ENCODE measurements at places on chromosomes 6 and 20.

- no peak for DNase-seq
These were observed 48.6 kb upstream of the NAA20 start for GRCh38 chr20:19968466-19969073.

DNA sequence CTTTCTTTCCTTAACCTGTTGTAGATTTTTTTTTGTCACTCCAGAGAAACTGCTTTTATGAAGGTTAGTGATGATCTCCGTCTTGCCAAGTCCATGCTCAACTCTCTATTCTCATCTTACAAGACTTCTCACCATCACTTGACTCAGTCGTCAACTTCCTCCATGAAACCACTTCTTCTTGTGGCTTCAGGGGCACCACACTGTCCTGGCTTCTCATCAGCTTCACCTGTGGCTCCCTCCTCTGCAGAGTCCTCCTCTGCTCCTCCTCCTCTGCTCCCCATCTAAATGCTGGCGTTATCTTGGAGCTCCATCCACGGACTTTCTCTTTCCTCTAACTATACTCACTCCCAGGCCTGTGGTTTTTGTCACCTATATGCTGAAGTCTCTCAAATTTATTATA, 187.5 kb downstream of the BACH2 start:
- DNase-seq, result no peak

GRCh38 chr6:93794166-93794565, 374.8 kb upstream of the EPHA7 start:
- no peak for DNase-seq

DNA sequence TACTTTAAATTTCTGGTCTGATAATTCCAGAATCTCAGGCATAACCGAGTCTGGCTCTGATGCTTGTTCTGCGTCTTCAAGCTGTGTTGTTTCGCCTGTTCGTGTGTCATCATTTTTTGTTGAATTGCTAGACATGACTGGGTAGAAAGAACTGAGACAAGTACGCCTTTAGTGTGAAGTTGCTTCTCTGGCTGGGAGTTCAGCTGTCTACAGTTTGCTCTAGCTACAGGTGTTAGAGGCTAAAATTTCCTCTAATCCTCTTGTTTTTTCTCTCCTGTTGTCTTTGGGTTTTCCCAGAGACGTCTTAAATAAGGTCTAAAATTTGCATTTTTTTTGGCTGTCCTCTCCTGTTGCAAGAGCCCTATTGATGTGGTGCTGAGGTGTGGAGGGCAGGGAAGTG, 100.3 kb downstream of the FAM50B start:
- no peak for DNase-seq

GRCh38 chr6:40387871-40388264, 199.3 kb downstream of the LRFN2 start:
- no peak for DNase-seq

DNA sequence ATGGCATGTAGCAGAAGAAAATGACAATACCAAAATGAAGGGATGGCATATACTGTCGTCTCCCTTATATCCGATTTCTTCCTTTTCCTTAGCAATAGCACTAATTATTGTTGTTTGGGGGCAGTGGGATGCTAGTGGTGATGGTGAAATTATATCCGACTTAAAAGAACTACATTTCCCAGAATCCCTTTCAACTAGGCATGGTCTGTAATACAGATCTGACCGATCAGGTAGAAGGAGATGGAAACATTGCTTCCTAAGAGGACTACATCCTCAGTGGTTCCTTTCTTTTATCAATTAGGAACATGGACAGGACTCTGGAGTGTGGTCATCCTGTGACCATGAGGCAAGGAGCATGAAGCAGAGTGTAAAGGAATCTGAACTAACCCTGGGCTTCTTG, 532.6 kb downstream of the CBLN4 start:
- DNase-seq, result no peak

GRCh38 chr6:127300411-127300810, 33.7 kb downstream of the RNF146 start:
- DNase-seq, result no peak

DNA sequence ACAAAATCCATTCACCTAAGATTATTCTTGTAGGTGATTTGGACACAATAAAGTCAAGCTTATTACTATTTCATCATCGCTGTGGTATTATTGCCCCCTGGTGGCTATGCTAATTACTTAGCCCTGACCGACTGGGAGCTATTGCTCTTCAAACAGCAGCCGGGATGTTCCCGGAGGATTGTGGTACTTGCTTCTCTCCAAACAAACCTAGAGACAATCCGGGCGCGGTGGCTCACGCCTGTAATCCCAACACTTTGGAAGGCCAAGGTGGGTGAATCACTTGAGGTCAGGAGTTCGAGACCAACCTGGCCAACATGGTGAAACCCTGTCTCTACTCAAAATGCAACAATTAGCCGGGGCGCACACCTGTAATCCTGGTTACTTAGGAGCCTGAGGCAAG, 15.4 kb upstream of the STMND1 start:
- no peak for DNase-seq

GRCh38 chr6:145381941-145382340, 353.4 kb downstream of the EPM2A start:
- DNase-seq, result no peak

- DNase-seq, result no peak
These were observed 16.1 kb downstream of the ZC2HC1B start for GRCh38 chr6:143880412-143880811.

GRCh38 chr6:25297039-25297441, 17.9 kb downstream of the CARMIL1 start:
- DNase-seq, result no peak

GRCh38 chr20:6140947-6141346, 18.1 kb upstream of the FERMT1 start:
- no peak for DNase-seq

DNA sequence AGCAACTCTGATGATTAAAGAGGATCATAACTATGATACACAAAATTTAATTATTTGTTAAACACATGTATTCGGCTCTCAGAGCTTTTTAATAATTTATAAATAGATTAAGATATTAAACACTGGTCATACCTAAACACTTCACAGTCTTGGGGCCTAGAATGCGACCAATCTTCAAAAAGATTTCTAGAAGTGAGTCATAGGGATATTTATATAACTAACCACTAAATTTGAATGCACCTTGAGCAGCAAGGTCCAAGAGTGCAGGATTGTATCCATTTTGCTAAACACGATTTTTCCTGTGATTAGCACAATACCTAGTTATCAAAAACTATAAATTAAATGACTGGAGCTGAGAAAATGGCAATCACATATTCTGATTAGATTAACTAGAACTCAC, 709.3 kb downstream of the EPHA7 start:
- DNase-seq, result no peak

DNA sequence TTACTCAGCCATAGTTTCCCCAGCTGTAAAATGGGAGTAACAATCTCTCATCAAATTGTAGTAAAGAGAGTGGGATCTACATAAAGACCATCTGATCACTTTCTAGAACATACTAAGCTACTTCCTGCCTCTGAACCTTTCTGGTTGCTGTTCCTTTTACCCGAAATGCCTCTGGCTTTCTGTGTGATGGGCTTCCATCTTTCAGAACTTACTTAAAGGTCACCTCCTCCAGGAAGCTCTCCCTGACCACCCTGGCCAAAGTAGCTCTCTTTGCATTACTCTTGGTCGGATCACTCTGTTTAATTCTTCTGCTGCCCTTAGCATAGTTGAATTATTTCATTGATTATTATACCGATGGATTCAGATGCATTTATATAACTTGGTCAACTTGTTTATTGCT, 171.0 kb downstream of the BMP7 start:
- DNase-seq, result no peak

DNA sequence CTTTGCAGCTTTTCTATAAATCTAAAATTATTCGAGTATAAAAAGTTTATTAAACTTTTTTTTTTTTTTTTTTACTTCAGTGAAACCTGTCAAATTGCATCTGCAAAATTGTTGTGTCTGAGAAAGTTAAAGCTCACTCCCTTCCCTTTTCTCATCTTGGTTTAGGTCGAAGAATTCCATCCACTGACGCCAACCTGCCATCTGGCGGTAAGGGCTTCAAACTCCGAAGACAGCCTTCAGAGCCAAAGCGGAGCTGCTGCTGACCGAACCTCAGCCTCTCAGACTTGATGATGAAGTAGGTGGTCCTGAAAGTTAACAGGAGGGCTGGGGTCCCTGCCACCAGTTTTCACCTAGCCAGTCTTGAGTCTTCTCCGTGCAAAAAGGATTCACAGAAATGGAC, 29.6 kb upstream of the VAPB start:
- DNase-seq, result no peak

DNA sequence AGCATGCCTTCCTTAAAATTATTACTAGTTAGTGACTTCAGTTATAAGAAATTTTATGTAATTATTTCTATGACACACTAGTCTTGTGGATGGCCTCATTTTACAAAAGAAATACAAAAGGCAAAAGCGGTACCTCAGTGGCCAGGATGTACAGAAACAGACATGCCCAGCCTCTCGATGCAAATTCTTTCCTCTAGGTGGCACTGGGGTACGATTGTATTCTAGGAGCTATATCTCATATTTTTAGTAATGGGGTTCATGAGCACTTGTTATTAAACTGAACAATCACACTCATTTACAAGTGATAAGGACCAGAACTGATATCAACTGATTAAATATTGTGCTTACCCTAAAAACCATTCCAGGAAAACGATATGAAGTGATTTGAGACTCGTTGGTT, 59.8 kb downstream of the SOD2 start:
- DNase-seq, result no peak

- DNase-seq, result no peak
These were observed 92.0 kb downstream of the THBS2 start for GRCh38 chr6:169161572-169162167.

- no peak for DNase-seq
These were observed 445.2 kb upstream of the ID4 start for GRCh38 chr6:19391926-19392325.

DNA sequence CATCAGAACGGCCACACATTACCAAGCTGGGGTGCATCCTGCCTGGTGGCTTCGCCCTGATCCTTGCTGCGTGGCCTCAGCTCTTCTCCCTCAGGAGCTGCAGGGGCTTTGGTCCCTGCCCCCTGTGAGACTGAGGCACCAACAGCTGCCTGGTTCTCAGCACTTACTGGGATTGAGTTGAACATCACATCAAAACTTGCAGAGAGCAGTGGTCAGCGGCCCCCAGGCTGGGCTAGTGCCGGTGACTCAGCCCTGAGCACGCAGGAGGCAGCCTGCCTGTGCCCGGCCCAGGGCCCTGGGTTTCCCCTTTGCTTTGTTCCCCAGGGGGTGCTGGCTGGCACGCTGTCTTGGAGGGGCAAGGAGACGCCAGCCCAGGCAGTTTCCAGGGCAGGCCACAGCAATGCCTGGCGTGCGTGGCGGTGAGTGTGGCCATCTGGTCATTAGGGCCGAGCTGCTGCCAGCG, 63.3 kb downstream of the DLL1 start:
- no peak for DNase-seq

DNA sequence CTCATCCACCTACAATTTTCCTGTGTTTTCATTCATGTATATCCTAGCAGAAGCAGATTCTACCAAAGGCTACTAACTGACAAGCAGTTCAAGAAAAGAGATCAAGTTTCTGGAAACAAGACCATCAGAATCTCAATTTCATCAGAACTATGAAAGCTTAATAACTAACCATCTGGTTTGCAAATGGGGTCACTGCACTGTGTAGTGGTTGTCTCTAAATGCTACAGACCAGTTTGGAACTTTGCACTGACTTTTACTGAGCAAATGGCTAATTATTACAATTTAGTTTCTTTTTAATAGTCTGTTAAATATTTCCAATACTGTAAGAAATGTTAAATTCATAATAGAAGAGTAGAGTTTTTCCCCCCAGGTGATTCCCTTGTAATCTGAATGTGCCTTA, 64.5 kb downstream of the REPS1 start:
- no peak for DNase-seq

DNA sequence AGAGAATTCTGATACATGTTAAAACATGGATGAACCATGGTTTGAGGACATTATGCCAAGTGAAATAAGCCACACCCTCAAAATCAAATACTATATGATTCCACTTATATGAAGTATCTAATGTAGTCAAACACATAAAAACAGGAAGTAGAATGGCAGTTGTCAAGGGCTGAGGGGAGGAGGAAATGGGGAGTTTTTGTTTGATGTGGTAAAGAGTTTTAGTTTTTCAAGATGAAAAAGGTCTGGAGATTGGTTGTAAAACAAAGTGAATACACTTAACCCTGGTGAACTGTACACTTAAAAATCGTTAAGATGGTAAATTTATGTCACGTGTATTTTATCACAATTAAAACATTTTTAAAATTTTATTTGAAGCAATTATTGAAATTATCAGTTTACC, 127.4 kb upstream of the GRIK2 start:
- DNase-seq, result no peak

- DNase-seq, result no peak
These were observed 36.5 kb downstream of the KCTD20 start for GRCh38 chr6:36479256-36479655.

- DNase-seq, result no peak
These were observed 1268.8 kb downstream of the EPHA7 start for GRCh38 chr6:92150553-92150952.

Data from T-helper 1 cell (primary cell).